ENCODE measurements at places on chromosomes 7 and 10.
A peak's percentile ranks its signal among the peaks of the same experiment; 100 is the strongest.

GRCh38 chr10:43086321-43086942 lies 9.6 kb downstream of the RET start:
- no peak for DNase-seq

DNA sequence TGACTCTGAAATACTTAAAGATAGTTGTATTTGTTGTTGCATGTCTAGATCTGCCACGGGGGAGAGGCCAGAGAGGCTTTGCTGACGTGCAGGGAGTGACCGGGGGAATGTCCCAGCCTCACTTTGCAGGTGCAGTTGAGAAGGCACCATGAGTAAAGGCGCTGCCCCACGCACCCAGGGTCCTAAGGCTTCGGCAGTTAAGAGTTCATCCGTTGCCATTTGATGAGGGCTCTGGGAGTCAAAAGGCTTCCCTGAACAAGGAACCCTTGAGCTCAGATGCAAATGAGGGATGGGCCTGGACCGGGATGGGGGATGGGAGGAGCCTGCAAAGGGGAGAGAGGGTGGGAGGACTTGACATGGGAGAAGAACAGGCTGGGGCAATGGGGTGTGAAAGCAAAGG lies 20.4 kb downstream of the PPP2R2D start:
- no peak for DNase-seq

DNA sequence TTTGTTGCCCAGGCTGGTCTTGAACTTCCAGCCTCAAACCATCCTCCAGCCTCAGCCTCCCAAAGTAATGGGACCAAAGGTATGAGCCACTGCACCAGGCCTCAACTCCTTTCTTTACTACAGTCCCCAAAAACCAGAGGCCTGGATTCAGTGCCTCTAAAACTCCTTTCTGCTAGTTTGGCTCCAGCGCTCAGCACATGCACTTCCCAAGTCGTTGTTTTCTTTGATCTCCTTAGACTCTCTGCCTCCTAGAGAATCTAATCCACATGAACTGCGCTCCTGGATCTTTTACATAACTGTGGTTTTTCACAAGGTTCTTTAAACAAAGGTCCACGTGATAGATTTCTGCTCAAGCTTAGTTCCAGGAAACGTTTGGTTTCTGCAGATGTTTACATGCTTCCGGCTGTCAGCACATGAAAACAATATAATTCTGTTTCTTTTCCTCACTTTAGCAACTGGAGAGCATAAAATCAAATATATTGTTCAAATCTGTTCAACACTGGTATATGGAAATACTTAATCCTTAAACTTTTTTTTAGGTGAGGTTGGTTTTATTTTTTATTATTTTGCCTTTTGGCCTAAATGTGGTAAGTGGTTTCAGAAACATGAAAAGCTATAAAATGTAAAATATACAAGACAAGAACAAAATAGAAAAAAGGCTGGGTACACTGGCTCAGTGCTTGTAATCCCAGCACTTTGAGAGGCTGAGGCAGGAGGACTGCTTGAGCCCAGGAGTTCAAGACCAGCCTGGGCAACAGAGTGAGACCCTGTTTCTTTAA lies 270.5 kb upstream of the MKLN1 start:
- DNase-seq: peak; percentile 65

DNA sequence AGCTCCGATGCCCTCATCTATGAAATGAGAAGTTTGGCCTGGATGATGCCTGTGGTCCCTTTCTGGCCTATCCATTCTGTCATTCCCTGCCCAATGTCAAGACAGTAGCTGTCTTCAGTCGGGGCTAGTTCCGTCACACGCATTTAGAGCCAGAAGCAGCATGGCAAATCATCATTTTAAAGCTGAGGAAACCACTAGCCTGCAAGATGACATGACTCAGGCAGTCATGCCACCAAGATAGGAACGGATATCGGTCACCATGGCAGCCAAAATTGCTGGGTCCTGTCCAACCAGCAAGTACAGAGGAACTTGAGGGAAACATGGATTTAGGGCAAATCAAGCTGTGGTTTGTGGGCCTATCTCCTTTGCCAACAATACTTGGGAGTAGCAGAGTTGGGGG lies 64.5 kb upstream of the MRLN start:
- DNase-seq: no peak

DNA sequence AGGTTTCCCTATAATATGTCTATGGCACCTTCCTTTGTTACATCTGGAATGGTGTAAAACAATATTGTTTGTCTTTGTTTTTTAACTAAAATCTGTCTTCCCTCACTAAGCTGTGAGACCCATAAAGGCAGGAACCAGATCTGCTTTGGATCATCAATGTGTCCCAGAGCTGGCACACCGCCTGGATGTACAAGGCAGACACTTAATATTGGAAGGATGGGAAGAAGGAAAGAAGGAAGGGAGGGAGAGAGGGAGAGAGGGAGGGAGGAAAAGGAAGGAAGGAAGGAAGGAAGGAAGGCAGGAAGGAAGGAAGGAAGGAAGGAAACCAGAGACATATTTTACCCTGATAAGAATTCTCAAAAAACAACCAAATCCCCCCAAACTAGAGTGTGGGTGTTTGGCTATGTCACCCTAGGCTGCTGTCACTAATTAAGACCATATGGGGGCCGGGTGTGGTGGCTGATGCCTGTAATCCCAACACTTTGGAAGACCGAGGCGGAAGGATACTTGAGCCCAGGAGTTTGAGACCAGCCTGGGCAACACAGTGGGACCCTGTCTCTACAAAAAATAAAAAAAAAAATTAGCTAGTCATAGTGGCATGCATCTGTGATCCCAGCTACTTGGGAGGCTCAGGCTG lies 59.6 kb downstream of the SH3PXD2A start:
- no peak for DNase-seq

All from BJ (cell line).